Mesenchymal stem cell (in vitro differentiated cells and primary cell): ENCODE measurements at places on chromosomes 6 and 20.
A peak's percentile ranks its signal among the peaks of the same experiment; 100 is the strongest.

- no peaks in the 10 kb centered on the region for H3K4me1 ChIP-seq
- no peak for DNase-seq
- peaks cover 3% of the 10 kb centered on the region for H3K27me3 ChIP-seq
- H3K4me3 ChIP-seq: no peak overlapping the region
Measured at GRCh38 chr6:87104667-87105066, 9.8 kb upstream of the CGA start.

- H3K36me3 ChIP-seq: no peaks in the 10 kb centered on the region
- H3K4me1 ChIP-seq: no peaks in the 10 kb centered on the region
- no peaks in the 10 kb centered on the region for H3K27me3 ChIP-seq
- H3K4me3 ChIP-seq: no peak overlapping the region
- DNase-seq: no peak
Measured at GRCh38 chr6:137976430-137976829, 109.4 kb downstream of the TNFAIP3 start.

GRCh38 chr6:21064756-21065340, 528.7 kb upstream of the SOX4 start:
- DNase-seq: no peak
- no peaks in the 10 kb centered on the region for H3K4me1 ChIP-seq
- H3K27ac ChIP-seq: no peak overlapping the region
- H3K27me3 ChIP-seq: no peaks in the 10 kb centered on the region
- H3K4me3 ChIP-seq: no peak overlapping the region
- H3K36me3 ChIP-seq: no peaks in the 10 kb centered on the region

GRCh38 chr6:26152226-26153101, 65.2 kb downstream of the HFE start:
- peak overlapping the region; percentile 64 for H3K27ac ChIP-seq
- DNase-seq: no peak
- no peak overlapping the region for H3K4me3 ChIP-seq
- no peaks in the 10 kb centered on the region for H3K36me3 ChIP-seq
- no peaks in the 10 kb centered on the region for H3K27me3 ChIP-seq

DNA sequence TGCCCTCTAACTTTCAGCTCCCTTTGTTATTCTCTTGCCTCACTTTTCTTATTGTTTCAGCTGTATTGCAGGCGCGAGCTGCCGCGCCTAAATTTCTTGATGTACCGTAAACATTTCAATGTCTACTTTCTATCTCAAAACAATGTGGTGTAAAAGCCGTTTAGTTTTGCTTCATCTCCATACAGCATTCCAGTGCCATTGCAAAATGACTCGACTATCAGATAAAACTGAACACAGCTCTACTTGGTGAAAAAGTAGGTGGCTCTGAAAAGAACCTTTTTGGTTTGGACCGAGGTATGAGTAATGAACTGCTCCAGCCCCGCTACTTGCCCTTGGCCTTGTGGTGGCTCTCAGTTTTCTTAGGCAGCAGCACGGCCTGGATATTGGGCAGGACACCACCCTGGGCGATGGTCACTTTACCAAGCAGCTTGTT, 74.6 kb downstream of the OR2B2 start:
- H3K27me3 ChIP-seq: no peaks in the 10 kb centered on the region
- peak overlapping the region; percentile 96 for H3K27ac ChIP-seq
- H3K4me1 ChIP-seq: peaks cover 2% of the 10 kb centered on the region
- peaks cover 2% of the 10 kb centered on the region for H3K36me3 ChIP-seq
- peak; percentile 71 for DNase-seq
- peak overlapping the region; percentile 85 for H3K4me3 ChIP-seq

GRCh38 chr6:26028746-26029569, 58.3 kb upstream of the HFE start:
- peak overlapping the region; percentile 81 for H3K27ac ChIP-seq
- no peak overlapping the region for H3K4me3 ChIP-seq
- peak; percentile 56 for DNase-seq
- H3K27me3 ChIP-seq: no peaks in the 10 kb centered on the region
- peaks cover 5% of the 10 kb centered on the region for H3K4me1 ChIP-seq
- no peaks in the 10 kb centered on the region for H3K36me3 ChIP-seq
